ENCODE measurements at places on chromosomes 5 and 9. TPM values are rescaled to one million over a fixed set of nuclear protein-coding genes. Genes with fewer than 3 reads are reported as not detected.

FYB1 gene
- total RNA-seq, result 1.5 TPM

CLIC3 gene
- total RNA-seq, result not detected

NOL6 gene
- 11.3 TPM for total RNA-seq

OTULINL gene
- total RNA-seq, result 15.5 TPM

FAM169A gene
- total RNA-seq, result 55.1 TPM

SV2C gene
- total RNA-seq, result 1.5 TPM

PSAT1 gene
- total RNA-seq, result 41.6 TPM

TMOD1 gene
- 27.5 TPM for total RNA-seq

CD74 gene
- total RNA-seq, result 2.5 TPM

FOXD1 gene
- 0.98 TPM for total RNA-seq

ERAP2 gene
- 0.98 TPM for total RNA-seq

TRAF1 gene
- 2.0 TPM for total RNA-seq

GFRA3 gene
- not detected for total RNA-seq

ARL14EPL gene
- not detected for total RNA-seq

Measured in temporal lobe (tissue), 4 donors.